ENCODE measurements at places on chromosomes 13 and 19. TPM values are rescaled to one million over a fixed set of nuclear protein-coding genes. Genes with fewer than 3 reads are reported as not detected.

DNA sequence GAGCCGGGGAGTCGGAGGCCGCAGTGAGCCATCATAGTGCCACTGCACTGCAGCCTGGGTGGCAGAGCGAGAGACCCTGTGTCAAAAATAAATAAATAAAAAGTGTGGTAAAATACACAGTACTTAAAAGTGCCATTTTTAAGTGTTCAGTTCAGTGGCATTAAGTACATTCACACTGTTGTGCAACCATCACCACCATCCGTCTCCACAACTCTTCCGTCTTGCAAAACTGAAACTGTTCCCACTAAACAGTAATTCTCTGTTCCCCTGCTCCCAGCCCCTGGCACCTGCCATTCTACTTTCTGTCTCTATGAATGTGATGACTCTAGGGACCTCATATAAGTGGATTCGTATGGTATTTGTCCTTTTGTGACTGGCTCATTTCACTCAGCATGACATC is 13.3 kb downstream of the SLC25A42 start:
- no peak overlapping the region for H3K4me3 ChIP-seq
- no peaks in the 10 kb centered on the region for H3K27me3 ChIP-seq
- peaks cover 9% of the 10 kb centered on the region for H3K4me1 ChIP-seq
- no peak for DNase-seq
- no peak overlapping the region for H3K27ac ChIP-seq

GRCh38 chr13:37198629-37199028 is 93.2 kb upstream of the CSNK1A1L start:
- H3K27ac ChIP-seq, result no peak overlapping the region
- H3K4me1 ChIP-seq, result no peaks in the 10 kb centered on the region
- no peaks in the 10 kb centered on the region for H3K36me3 ChIP-seq
- H3K4me3 ChIP-seq, result no peak overlapping the region

DNA sequence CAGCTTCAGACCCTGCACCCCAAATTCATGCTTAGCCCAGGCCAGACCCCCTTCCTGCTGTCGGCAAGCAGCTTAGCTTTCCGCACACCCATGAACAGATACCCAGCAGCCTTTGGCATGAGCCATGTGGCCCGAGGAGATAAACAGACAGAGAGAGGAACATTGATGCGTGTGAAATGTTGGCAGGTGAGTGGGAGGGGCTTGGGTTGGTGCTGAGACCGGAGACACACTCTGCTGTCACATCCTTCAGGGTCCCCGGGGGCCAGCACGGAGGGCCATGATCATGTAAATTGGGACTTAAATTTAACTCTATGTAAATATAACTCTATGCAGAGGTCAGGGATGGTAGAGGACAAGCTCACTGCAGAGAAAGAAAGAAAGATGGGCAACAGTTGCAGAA is 1.5 kb downstream of the CD22 start:
- H3K4me3 ChIP-seq, result peak overlapping the region; percentile 56
- peaks cover 12% of the 10 kb centered on the region for H3K4me1 ChIP-seq

DNA sequence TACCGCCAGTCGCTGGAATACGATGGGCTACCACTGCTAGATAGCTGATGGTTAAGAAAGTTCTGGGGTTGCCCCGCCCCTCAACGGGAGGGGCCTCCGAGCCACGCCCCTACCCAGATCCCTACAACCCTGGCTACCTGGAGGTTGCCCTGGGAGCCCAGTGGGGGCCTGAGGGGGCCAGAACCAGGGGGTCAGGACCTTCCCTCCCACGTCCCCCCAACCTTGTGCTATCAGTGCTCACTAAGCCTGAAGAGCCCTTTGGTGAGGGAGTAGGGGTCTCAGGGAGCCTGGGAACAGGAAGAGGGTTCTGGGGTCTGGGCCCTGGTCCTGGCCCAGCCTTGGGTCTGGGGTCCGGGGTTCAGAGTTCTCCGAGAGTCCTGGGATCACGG is 8.9 kb downstream of the OCEL1 start:
- no peak overlapping the region for H3K27ac ChIP-seq
- peaks cover 16% of the 10 kb centered on the region for H3K4me1 ChIP-seq
- peaks cover 2% of the 10 kb centered on the region for H3K36me3 ChIP-seq
- peak; percentile 52 for DNase-seq
- H3K4me3 ChIP-seq, result peak overlapping the region; percentile 45

DNA sequence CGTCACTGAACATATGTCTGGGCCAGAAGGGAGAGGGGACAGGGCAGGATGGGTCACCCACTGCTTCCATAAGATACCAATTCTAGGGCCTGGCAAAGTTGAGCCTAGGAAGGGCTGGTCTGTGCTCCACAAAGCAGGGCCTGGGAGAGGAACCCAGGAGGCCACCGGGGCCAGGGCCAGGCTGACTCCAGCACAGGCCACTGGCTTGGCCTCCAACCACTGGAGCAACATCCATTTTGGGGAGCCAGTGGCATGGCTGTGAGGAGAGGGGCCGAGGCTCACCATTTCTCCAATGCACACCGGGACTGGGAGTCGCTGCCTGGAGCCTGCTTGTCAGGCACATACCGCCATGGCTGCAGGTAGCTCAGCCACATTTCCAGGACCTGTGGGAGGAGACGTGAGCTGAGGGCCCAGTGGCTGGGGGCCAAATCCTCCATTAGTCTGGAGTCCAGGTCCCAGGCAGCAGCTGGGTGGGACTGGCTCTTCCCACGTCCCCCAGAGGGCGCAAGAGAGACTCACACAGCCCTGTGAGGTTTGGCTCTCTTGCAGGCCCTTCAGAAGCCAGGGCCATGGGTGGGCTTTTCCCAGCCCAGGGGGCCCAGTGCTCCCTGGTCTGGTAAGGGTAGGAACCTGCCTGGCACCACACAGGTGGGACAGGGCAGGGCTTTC is 27.7 kb downstream of the TUBA3C start:
- no peak overlapping the region for H3K27ac ChIP-seq
- H3K36me3 ChIP-seq, result no peaks in the 10 kb centered on the region
- H3K27me3 ChIP-seq, result no peaks in the 10 kb centered on the region
- DNase-seq, result peak; percentile 16
- no peak overlapping the region for H3K4me3 ChIP-seq

The ZNF616 gene
- 3.8 TPM for total RNA-seq

The SIGLEC8 gene
- not detected for total RNA-seq

The MAST1 gene
- not detected for total RNA-seq
